Glutamatergic neuron (in vitro differentiated cells): ENCODE measurements at places on chromosomes 6 and 20. TPM values are rescaled to one million over a fixed set of nuclear protein-coding genes. Genes with fewer than 3 reads are reported as not detected.

FRS3 gene
- 17.8 TPM for total RNA-seq

GRCh38 chr20:51403466-51404220 lies 138.9 kb downstream of the NFATC2 start:
- no peaks in the 10 kb centered on the region for H3K36me3 ChIP-seq
- H3K4me3 ChIP-seq = no peak overlapping the region
- H3K27ac ChIP-seq = no peak overlapping the region
- peaks cover 4% of the 10 kb centered on the region for H3K27me3 ChIP-seq
- DNase-seq = no peak
- H3K4me1 ChIP-seq = peaks cover 3% of the 10 kb centered on the region

- no peak overlapping the region for H3K4me3 ChIP-seq
- H3K27me3 ChIP-seq = no peaks in the 10 kb centered on the region
- H3K4me1 ChIP-seq = peaks cover 5% of the 10 kb centered on the region
- no peak for DNase-seq
- H3K36me3 ChIP-seq = no peaks in the 10 kb centered on the region
Measured at GRCh38 chr6:118135371-118135770, 228.3 kb downstream of the SLC35F1 start.

DNA sequence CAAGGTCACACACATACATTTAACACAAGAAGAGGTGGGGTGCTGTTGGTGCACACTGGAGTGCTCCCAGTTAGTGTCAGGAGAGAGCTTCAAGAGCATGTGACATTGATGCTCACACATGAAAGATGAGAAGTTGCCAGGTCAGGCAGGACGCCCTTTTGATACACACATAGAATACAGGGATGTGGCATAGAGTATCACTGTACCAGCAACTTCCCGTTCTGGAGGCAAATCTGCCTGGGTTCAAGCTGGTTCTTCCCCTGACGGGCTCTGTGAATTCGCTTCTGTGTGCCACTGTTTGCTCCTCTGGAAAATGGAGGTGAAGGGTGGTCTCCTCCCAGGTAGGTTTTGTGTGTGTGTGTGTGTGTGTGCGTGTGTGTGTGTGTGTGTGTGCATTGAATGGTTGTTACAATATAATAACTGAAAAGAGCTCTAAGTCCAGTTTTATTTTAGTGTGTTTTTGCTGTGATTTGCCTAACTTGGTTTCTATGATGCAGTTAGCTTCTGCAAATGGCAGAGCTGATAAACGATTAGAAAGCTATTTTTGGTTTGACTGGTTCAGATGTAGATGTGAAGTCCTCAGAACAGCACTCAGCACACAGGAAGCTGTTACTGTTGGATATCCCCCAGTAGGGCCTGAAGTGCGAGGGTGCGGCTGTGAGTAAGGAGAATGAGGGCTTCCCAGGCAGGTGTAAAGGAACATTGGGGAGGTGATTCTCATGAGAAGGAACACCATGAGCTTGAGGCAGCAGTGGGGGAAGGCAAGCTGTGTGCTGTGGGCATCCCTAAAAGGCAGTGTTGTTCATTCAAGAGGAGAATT lies 53.4 kb downstream of the HIVEP1 start:
- no peaks in the 10 kb centered on the region for H3K36me3 ChIP-seq
- DNase-seq = no peak
- peaks cover 12% of the 10 kb centered on the region for H3K27me3 ChIP-seq
- peak overlapping the region; percentile 49 for H3K4me3 ChIP-seq
- peaks cover 47% of the 10 kb centered on the region for H3K4me1 ChIP-seq
- H3K27ac ChIP-seq = peak overlapping the region; percentile 72

DNA sequence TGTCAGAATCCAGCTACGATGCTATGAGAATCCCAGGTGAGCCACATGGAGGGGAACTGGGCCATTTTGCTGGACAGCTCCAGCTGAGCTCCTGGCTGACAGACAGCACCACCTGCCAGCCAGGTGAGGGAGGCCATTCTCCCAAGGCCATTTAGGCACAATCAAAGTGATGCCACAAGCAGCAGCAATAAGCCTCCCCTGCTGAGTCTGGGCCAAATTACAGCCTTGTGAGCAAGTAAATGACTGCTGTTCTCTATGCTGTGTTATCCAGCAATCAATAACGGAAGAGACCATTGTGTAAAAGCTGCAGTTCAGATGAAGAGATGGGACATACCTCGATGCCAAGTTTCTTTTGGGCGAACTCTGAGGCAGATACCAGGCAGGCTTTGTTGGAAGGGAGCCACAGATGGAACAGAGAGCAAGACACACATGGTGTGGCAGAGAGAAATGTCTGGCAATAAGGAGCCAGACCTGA lies 14.0 kb upstream of the SCGN start:
- H3K4me1 ChIP-seq = peaks cover 22% of the 10 kb centered on the region
- H3K27me3 ChIP-seq = peaks cover 2% of the 10 kb centered on the region
- DNase-seq = no peak
- no peaks in the 10 kb centered on the region for H3K36me3 ChIP-seq
